Colonic mucosa (tissue), 4 donors: ENCODE measurements at places on chromosomes 16 and 17. TPM values are rescaled to one million over a fixed set of nuclear protein-coding genes. Genes with fewer than 3 reads are reported as not detected.

CLEC3A gene
- total RNA-seq: not detected

DNA sequence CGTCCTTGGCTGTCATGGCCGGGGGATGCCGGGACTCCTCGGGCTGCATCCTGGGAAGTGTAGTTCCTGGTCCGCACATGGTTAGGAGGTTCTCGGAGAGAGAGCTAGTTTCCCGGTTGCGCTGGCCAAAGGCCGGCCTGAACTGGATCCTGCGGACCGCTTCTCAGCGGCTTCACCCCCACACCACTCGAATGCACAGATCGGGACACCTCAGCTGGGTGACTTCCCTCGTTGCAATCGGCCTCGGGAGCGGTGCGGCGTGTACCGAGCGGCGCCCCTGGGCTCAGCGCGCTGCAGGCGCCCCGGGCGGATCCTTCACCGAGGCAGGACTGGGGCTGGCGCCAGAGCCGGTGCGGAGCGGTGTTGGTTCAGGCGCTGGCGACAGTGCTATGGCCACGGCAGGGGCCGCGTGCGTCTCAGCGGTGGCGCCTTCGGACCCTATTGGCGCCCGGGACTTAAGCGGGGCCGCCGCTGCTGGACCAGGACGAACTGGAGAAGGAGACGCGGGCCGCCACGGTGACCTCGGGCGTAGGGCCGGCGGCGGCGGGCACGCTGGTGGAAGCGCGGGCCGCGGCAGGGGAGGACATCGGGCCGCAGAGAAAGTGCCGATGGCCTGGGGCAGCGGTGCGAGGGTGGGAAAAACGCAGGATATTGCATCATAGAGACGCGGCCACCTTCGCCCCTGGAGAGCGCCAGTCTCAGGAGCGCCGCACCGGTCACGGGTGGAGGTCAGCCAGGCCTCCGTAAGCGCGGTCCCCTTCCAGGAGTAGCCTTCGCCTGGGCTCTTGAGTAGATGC, 11.4 kb downstream of the ZNF629 start:
- peak; percentile 91 for DNase-seq

- DNase-seq: no peak
These were observed 144.5 kb downstream of the GRIN2A start for GRCh38 chr16:10037751-10038150.

- DNase-seq: no peak
These were observed 23.0 kb downstream of the SPPL2C start for GRCh38 chr17:45867702-45868101.

GRCh38 chr17:2911035-2911754, 115.0 kb downstream of the RAP1GAP2 start:
- DNase-seq: no peak
